MV-4-11 (cell line): ENCODE measurements at places on chromosomes 11 and 22.

GRCh38 chr22:35733791-35734516, 16.3 kb downstream of the APOL5 start:
- DNase-seq: no peak

DNA sequence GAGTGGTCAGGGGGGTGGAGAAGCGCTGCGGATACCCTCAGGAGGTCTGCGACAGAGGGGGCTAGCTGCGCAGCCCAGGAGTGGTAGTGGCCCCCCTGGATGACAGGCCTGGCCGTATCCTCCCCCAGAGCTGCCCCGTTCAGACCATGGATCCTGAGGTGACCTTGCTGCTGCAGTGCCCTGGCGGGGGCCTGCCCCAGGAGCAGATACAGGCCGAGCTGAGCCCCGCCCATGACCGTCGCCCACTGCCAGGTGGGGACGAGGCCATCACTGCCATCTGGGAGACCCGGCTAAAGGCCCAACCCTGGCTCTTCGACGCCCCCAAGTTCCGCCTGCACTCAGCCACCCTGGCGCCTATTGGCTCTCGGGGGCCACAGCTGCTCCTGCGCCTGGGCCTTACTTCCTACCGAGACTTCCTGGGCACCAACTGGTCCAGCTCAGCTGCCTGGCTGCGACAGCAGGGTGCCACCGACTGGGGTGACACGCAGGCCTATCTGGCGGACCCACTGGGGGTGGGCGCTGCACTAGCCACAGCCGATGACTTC, 505 bp downstream of the NUDT22 start:
- DNase-seq: peak; percentile 81

- no peak for DNase-seq
Measured at GRCh38 chr11:45535033-45535432, 130.4 kb downstream of the CHST1 start.

DNA sequence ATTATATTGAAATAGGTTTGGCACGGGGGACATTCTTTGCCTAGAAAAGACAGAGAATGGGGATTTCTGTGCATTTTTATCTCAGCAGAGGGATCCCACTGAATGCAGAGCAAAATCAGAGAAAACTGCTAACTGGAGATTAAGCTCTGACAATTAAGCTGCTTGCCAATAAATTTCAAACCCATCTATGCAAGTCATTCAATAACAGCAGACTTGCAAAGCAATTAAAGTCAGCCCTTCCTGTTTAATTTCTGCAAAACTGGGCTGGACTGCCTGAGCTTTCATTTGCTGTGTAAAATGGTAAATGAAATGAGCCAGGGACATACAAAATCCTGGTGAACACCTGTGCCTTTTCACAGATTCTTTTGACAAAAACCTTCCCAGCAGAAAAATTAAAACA, 1273.9 kb upstream of the CNTN5 start:
- no peak for DNase-seq

DNA sequence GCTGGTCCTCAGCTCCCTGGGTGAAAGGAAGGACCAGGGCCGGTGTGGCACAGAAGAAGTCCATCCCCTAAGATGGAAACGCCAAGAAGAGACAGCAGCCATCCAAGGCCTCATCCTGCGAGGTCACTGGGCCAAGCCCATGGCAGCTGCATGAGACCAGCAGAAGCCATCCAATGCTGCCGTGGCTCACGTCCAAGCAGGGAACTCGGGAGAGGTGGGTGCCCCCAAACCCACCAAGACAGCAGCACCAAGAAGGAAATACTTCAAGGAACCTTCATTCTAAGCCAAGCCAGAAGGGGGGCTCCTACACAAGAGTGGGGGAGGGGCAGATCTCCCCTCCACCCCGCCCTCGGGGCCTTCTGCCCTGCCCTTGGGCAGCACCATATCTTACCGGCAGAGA, 49.6 kb downstream of the IGSF9B start:
- no peak for DNase-seq

DNA sequence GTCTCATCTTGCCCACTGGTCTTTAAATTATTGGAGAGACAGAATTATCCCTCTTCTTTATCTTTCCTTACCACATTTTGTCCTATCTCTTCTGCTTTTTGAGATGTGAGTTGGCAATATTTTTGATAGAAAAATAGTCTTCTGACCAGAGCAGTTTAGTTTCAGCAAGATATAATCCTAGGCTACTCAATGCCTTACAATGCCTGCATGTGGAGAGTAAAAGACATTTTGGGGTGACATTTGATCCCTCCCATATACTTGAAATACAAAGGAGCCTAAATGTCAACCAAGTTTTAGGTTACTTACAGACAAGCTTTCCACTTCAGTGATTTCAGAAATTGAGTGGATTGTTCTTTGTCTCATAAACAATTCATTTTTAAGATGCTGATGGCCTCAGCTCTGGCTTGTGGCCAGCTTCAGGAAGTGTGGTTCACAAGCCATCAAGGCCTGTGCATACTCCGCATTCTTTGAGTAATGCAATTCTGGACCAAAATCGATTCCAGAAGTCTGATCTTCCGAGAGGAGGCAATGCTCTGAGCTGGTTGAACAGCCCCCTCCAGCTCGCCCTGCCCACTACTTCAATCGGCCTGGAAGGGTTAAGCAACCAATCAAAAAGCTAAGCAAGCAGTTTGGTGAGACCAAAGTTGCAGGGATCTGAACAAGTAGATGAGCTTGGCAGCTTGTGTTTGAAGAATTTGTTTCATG, 274.4 kb downstream of the BLID start:
- no peak for DNase-seq
